ENCODE measurements at places on chromosomes 6 and 20. TPM values are rescaled to one million over a fixed set of nuclear protein-coding genes. Genes with fewer than 3 reads are reported as not detected.

The PYGB gene
- 105 TPM for total RNA-seq

The C2 gene
- 15.2 TPM for total RNA-seq

The MYLK4 gene
- 0.97 TPM for total RNA-seq

The PHACTR1 gene
- total RNA-seq, result 4.2 TPM

The LHFPL5 gene
- total RNA-seq, result not detected

The PI3 gene
- total RNA-seq, result 2,947 TPM

The RAB44 gene
- total RNA-seq, result 0.11 TPM

The PERP gene
- 786 TPM for total RNA-seq

The DNAH8 gene
- total RNA-seq, result under 0.01 TPM

The MYB gene
- 2.8 TPM for total RNA-seq

DNA sequence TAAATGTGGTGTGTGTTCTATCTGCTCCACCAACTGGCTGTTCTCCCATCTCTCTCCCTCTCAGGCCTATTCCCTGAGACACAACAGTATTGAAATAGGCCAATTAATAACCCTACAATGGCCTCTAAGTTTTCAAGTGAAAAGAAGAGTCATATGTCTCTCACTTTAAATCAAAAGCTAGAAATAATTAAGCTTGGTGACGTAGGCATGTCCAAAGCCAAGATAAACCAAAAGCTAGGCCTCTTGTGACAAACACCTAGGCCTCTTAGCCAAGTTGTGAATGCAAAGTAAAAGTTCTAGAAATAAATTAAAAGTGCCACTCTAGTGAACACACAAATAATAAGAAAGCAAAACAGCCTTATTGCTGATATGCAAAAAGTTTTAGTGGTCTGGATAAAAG lies 29.9 kb downstream of the MTCL3 start:
- no peak for DNase-seq

- no peak for DNase-seq
Measured at GRCh38 chr6:33633462-33634158, 12.5 kb downstream of the ITPR3 start.

- no peak for DNase-seq
Measured at GRCh38 chr6:11324453-11325015, 92.1 kb upstream of the NEDD9 start.

- no peak for DNase-seq
Measured at GRCh38 chr20:9928281-9928737, 89.4 kb upstream of the PAK5 start.

DNA sequence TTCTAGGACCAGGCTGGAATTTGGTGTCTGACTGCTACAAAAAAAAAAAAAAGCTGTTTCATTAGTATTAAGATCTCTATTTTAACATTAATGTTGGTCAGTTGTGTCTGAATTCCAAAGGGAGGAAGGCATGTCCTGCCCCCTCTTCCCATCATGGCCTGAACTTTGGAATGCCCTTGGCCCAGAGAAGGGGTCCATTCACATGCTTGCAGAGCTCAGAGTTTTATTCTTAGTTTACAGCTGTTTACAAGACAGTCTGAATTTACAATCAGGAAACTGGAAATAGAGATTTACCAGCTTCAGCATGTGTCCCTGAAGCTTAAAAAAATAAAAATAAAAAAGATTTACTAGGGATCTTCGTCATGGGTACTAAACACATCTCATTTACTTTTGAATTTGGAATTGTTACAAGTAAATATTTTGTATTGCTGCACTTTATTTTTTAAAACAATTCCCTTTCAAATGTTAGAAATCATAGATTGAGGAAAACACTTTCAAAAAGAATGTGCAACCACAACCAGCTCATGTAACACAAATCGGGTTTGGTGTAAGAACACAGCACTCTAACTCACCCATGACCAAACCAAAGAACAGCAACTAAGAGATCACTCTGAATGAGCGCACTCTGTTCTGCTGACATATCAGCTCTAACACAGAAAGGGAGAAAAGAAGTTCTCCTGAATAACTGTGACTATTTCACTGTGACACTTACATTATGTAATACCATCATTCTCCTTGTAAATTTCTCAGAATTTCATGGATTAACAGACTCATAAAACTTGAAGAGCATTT lies 6.6 kb upstream of the SERPINB6 start:
- DNase-seq, result no peak

DNA sequence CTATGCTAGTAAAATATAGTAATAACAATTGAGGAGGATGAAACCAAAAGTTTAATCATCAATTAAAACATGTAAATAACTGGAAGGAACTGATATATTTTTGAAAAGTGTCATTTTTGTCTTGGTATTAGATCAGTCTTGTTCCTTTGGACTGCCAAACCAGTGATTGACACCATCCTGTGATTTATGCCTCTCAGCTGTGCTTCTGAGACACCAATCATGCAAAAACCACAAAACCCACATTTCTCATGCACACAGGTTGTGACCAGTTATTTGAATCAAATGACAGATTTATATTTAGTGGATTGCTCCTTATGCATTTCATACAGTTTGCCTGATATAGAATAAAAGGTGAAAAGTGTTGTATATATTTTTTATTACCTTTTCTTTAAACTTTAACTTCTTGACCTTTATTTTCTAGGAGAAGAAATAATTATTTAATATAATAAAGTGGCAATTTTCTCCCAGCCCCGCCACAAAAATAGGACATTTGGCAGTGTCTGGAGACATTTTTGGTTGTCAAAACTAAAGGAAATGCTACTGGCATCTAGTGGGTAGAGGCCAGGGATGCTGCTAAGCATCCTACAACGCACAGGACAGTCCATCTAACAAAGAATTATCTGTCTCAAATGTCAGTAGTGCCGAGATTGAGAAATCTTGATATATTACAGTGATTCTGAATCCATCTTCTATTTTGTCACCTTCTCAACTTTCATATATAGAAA lies 383.6 kb downstream of the BCKDHB start:
- no peak for DNase-seq

- DNase-seq, result no peak
Measured at GRCh38 chr6:36674942-36675341, 3.6 kb upstream of the CDKN1A start.

DNA sequence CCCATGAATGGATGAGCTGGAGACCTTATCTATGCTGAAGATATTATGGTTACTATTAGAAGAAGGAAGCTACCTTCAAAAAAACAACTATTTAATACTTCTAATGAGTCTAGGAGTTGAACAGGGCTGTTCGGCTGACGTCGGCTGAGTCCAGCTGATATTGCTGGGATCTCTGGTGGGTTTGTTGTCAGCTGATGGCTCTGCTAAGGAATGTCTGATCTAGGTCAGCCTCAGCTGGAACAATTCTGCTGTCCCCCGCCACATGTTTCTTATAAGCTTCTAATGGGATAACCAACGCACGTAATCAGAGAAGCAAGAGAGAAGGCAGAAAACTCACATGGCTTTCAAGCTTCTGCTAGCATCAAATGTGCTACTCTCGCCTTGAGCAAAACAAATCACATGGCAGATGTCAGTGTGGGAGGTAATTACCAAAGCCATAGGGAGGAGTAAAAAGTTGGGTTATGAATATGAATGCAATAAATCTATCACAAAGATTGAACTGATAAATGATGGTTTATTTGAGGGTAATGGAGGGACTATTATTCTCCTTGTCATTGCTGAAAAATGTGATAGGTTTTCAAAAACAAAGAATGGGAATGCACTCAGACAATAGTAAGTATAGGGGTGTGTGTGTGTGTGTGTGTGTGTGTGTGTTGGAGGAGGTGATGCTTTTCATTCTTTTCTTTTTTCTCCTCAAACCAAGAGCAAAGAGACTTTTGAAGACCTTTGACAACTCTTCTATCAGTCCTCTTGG lies 71.5 kb downstream of the BTBD3 start:
- no peak for DNase-seq

- DNase-seq, result no peak
Measured at GRCh38 chr6:119985952-119986736, 636.6 kb upstream of the MAN1A1 start.

Data from esophagus squamous epithelium (tissue), 5 donors.